Aorta (tissue), 5 donors: ENCODE measurements at places on chromosomes 2 and 18. TPM values are rescaled to one million over a fixed set of nuclear protein-coding genes. Genes with fewer than 3 reads are reported as not detected.
A peak's percentile ranks its signal among the peaks of the same experiment; 100 is the strongest.

DNA sequence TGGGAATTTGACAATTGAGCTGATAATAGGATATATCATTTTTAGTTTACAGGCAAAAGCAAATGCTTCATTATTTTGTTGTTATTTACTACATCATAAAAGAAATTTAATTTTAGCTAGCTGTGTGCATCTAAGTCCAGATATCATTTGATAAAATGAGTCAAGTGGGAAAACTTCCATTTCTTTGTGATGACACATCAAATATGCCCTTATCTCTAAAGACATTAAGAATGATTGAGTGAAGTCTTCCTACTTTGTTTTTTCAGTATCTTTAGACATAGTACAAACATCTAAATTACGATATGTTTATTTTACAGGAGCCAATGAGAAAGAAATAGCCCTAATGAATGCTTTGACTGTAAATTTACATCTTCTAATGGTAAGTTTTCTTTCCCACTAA lies 77.0 kb downstream of the KYNU start:
- no peaks in the 10 kb centered on the region for H3K27me3 ChIP-seq
- no peaks in the 10 kb centered on the region for H3K36me3 ChIP-seq
- H3K4me3 ChIP-seq, result no peak overlapping the region

DNA sequence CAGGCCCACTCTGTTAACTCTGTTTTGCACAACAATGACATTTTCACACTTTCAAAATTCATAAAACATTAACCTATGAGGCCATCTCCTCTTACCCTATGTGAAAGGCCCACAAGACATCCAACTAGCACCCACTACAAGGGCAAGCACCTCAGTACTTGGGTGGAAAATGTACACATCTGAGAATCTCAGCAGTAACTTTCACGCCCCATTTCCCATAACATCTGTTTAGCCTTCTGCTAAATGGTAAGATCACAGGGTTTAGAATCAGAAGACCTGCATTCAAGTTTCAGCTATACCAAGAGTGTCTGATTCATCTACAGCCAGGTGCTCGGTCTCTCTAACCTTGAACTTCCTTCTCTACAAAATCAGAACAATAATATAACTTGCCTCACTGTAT lies 89.2 kb downstream of the SP100 start:
- no peak overlapping the region for H3K27ac ChIP-seq
- no peak overlapping the region for H3K4me3 ChIP-seq
- H3K36me3 ChIP-seq, result peaks cover 5% of the 10 kb centered on the region
- H3K27me3 ChIP-seq, result no peaks in the 10 kb centered on the region

DNA sequence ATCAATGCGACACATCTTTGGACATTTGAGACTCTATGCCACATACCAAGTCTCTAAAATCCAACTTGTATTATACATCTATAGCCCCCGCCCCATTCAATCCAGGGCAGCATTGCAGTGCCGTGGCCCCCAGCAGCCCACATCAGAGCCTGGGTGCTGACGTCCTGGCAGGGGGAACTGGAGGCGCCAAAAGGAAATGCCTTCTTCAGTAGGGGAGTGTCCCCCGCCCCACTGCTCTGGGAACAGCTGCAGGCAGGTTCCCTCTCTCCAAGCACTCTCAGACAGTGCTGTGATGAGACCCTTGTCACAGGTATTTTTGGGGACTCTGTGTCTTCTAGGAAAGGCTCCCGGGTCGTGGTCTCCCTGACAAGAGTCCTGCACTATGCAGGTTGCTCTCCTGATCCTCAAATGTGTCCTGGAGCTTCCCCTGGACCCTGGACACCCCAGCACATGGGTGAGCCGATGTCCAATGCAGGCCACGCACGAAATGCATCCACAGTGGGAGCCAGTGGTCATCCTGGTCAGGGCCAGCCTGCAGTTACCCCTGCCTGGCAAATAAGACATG lies 188.7 kb downstream of the RTP5 start:
- no peak overlapping the region for H3K4me3 ChIP-seq
- no peak for DNase-seq
- no peaks in the 10 kb centered on the region for H3K4me1 ChIP-seq
- no peaks in the 10 kb centered on the region for H3K36me3 ChIP-seq
- no peaks in the 10 kb centered on the region for H3K27me3 ChIP-seq
- H3K27ac ChIP-seq, result no peak overlapping the region

GRCh38 chr18:48749768-48750167 lies 201.0 kb downstream of the SMAD7 start:
- peak overlapping the region; percentile 3 for H3K27ac ChIP-seq
- no peaks in the 10 kb centered on the region for H3K36me3 ChIP-seq
- no peak overlapping the region for H3K4me3 ChIP-seq
- peak; percentile 87 for DNase-seq
- no peaks in the 10 kb centered on the region for H3K4me1 ChIP-seq

The CNGA3 gene
- total RNA-seq, result not detected

The NEU4 gene
- total RNA-seq, result 0.26 TPM
